ENCODE measurements at places on chromosomes 16 and 17.

DNA sequence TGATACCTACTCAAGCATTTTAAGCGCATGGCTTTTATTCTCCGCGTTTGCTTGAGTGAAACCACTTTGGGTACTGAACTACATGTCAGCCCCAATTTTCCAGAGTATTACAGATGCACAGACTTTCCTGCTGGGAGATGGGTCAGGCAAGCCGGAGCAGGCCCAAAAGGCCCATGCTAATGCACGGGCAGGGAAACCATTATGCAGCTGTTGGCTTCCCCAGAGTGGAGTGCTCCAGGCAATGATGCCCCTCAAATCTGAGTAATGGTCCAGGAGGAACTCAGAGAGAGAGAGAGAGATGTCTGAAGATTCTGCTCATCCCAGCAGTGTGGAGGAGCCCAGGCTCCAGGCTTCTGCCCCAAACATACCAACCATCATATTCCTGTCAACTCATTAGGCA, 80.2 kb downstream of the CDH11 start:
- no peak for DNase-seq

DNA sequence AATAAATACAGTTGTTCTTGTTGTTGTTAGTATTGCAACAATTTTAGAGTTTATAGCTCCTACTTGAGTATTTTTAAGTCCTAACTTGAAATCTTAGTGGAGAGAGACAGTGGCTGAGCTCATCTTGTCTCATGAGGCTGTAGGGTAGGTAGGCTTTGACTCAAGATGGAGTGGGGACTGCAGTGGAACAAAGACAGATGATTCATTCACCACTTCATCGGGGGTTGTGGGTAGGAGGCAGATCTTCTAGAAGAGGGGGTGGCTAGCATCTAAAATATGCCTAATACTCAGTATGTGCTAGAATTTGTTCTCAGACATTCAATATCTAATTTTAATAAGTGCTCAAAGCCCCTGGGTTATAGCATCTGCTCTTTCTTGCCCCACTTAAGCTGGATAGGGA, 13.1 kb upstream of the MMD start:
- no peak for DNase-seq

DNA sequence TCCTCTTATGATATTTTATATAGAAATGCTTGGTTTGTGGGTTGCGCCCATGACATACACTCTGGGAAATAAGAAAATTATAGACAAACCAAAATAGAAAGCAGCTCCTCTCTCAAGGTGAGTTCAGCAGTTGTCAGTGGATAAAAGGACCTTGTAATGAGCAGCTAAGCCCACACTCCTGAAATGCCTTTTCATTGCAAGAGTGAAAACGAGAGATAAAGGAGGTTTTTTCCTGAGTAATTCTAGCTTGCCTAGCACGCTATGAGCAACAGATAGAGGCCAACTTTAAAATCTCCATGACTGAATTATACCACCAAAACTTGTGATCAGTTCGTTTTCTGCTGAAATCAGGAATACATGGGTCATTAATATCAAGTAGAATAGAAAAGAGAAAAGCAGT, 261.8 kb upstream of the CACNG5 start:
- DNase-seq, result no peak

GRCh38 chr17:43449470-43450248, 34.1 kb upstream of the DHX8 start:
- DNase-seq, result no peak

DNA sequence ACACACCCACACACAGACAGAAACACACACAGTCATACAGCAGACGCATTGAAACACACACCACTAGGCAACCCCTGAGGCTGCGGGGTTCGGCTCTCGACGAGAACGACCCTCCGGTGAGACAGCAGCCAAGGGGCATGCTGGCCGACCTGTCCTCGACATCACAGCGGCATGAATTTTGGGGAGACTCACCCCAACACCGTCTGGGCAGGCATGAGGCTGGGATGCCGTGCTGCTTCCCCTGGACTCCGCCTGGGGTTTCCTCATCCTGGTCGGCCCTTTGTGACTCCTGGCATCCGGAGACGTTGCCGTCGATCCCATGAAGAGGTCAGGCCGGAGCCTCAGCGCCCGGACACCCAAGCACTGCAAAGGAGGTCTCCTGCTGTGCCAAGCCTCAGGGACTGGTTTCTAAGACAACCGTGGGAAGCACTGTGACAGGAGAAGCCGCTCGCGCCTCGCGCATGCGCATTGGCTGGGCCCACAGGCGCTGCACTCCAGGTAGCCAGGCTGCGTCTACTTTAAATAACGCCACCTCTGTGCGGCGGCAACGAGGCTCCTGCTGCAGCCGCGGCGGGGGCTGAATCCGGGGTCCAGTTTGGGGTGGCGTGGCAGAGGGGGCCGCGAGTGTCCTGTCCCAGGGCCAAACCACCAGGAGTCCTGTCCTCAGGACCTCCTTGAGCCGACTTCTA, 13.8 kb upstream of the KCNJ18 start:
- no peak for DNase-seq

DNA sequence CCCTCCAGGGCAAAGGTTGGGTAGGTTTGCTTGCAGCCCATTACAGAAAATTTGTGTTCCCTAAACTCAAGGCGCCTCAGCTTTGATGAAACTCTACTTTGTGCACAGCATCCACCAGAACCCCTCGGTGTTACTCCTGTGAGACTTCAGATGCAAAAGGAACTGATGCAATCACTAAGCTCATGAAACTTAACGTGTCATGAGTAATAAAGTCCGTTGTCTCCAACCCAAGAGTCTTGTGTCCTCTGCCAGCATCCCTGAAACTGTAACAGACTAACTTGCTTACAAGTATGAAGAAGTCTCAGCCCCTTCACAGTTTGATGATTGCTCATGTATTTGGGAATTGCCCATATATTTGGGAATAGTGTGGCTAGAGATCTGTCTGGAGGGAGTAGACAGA, 74.8 kb upstream of the MARCHF10 start:
- no peak for DNase-seq

DNA sequence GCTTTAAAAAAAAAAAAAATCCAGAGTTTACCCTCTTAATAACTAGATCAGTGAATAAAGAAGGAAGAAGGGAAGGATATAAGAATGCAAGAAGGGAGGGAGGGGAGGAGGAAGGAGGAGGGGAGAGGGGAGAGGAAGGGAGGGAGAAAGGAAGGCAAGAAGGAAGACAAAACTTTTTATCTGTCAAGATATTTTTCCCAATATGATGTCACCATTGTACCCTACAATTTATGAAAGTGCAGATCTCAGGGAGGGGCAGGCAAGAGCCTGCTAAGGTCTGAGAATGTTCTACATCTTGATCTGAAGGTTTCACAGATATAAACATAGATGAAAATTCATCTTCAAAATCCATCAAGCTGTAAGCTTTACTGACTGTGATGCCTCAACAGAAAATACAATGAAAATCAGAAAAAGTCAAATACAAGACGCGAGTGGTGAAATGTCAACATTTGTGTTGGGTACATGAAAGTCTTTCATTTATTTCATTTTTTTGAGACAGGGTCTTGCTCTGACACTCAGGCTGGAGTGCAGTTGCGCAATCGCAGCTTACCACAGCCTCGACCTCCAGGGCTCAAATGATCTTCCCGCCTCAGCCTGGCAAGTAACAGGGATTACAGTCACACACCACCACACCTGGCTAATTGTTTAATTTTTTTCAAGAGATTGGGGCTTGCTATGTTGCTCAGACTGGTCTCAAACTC, 57.1 kb upstream of the EMP2 start:
- DNase-seq, result no peak

GRCh38 chr17:40373324-40373723, 8.8 kb upstream of the GJD3 start:
- no peak for DNase-seq

GRCh38 chr17:65433592-65433991, 127.9 kb downstream of the AXIN2 start:
- no peak for DNase-seq

DNA sequence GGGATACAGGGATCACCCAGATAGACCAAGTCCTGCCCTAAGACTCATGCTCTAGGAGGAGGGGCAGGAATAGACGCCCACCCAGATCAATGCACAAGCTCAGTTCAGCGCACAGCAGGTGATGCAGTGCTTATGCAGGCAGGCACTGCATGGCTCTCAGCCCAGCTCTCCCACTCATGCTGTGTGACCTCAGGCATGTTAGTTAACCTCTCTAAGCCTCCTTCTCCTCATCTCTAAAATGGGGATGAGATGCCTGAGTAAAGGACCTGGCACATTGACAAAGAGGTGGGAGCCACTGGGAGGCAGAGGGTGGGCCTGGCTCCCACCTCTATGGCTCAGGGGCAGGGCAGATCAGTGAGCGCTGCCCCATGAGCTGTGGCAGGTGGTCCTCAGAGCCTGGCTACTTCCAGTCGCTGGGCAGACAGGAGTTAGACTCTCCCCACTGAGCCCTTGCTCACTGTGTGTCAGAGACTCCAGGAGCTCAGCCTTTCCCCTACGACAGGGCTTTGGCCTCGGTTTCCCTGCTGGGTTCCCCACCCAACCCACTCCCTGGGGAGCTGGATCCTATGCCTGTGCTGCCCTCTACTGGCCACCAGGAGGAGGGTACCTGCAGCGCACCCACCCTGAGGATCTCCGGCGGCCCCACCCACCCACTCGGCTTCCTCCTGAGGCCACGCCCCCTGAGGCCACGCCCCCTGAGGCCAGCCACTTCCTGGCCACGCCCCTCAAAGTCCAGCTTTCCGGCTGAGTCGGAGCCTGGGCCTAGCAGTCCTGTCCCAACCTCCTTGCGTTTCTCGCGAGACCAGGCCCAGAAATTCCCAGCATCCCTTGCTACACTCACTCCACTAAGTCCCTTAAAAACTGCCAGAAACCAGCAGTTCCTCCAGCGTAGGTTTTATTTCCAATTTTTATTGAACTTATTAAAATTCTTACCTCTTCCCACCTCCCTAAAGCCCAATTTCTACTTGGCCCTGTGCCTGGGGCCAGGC, 196.1 kb downstream of the GSG1L start:
- no peak for DNase-seq

GRCh38 chr16:65044873-65045272, 77.0 kb downstream of the CDH11 start:
- no peak for DNase-seq

GRCh38 chr17:957856-958421, 21.6 kb downstream of the NXN start:
- no peak for DNase-seq

- peak; percentile 82 for DNase-seq
These were observed 42.9 kb upstream of the TEKT3 start for GRCh38 chr17:15384142-15384787.

GRCh38 chr17:58755269-58755576, 431 bp upstream of the PPM1E start:
- DNase-seq, result no peak

DNA sequence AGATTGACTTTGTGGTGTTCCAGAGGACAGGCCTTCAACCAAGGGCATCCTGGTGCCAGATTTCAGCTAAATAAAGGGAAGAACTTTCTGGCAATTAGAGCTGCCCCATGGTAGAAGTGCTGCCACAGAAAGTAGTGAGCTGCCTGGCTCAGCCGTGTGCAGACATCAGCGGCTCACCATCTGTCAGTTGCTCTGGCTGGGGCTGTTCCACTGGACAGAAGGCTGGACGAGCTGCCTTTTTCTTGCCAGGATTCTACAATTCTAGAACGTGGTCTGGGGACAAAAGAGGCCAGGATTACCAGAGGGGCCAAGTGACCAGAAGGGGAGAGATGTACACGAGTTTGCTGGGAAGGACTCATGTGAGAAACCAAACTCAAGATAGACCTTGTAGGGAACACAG, 107.0 kb upstream of the RPL38 start:
- DNase-seq, result no peak

- no peak for DNase-seq
These were observed 2.6 kb downstream of the MFSD11 start for GRCh38 chr17:76740329-76741118.

- no peak for DNase-seq
These were observed 1.9 kb upstream of the HOXB5 start for GRCh38 chr17:48595278-48595999.

- DNase-seq, result no peak
These were observed 4.6 kb downstream of the SMCR8 start for GRCh38 chr17:18319604-18320256.

DNA sequence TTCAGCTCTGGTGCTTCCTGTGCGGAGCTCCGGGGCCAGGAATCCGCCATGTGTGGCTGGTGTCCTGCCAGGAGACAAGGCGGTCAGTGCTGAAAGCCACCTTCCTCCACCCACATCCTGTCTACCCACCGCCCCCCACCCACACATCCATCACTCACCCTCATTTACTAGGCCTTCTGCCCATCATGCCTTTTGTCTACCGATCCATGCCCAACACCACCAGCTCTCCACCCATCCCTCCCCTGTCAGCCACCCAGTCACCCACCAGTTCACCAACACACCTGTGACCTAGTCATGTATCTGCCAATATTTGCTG, 241.4 kb downstream of the KATNIP start:
- DNase-seq, result no peak
